Activated CD4-positive, alpha-beta T cell treated with anti-CD3 and anti-CD28 coated beads for 24 hours (primary cell): ENCODE measurements at places on chromosomes 6 and 20.

- DNase-seq = no peak
Observed at GRCh38 chr6:105514306-105514705, 111.4 kb upstream of the PREP start.

DNA sequence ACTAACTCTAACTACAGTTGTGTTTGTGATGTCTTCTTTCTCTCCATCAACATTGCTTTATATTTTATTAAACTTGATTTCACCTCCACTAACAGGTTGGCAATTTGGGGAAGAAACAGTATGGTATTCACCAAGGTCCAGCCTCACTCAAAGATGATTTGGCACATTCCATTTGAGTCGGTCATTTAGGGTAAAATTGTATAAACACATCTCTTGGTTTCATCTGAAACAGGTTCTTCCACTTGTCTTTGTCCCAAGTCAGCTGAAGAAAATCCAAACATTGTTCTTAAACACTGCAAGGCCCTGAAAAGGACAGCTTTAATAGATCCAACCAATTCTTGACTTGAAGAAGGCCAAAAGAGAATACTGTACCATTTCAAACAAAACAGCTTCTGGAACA is 104.9 kb upstream of the NT5E start:
- no peak for DNase-seq

GRCh38 chr6:31162463-31163165 is 4.2 kb downstream of the TCF19 start:
- no peak for DNase-seq

- DNase-seq = no peak
Observed at GRCh38 chr6:148735989-148736388, 10.8 kb upstream of the UST start.

DNA sequence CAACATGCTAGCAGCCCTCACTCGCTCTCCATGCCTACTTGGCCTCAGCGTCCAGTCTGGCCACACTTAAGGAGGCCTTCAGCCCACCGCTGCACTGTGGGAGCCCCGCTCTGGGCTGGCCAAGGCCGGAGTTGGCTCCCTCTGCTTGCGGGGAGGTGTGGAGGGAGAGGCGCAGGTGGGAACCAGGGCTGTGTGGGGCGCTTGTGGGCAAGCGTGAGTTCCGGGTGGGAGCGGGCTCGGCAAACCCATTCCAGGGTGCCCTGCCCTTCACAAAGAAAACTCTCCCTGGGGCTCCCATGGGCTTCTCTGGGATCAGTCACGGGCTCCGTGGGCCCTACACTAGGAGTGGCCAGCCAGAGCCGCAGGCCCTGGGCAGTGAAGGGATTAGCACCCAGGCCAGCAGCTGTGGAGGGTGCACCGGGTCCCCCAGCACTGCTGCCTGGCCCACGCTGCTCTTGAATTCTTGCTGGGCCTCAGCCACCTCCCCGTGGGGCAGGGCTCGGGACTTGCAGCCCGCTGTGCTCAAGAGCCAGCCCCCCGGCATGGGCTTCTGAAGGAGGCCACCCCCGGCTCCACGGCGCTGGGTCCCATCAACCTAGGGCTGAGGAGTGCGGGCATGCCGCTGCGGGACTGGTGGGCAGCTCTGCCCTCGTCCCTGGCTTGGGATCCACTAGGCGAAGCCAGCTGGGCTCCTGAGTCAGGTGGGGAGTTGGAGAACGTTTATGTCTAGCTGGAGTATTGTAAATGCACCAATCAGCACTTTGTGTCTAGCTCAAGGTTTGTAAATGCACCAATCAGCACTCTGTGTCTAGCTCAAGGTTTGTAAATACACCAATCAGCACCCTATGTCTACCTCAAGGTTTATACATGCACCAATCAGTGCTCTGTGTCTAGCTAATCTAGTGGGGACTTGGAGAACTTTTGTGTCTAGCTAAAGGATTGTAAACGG is 273.6 kb upstream of the SULF2 start:
- no peak for DNase-seq

GRCh38 chr6:111727802-111728201 is 122.1 kb upstream of the TRAF3IP2 start:
- DNase-seq = no peak

DNA sequence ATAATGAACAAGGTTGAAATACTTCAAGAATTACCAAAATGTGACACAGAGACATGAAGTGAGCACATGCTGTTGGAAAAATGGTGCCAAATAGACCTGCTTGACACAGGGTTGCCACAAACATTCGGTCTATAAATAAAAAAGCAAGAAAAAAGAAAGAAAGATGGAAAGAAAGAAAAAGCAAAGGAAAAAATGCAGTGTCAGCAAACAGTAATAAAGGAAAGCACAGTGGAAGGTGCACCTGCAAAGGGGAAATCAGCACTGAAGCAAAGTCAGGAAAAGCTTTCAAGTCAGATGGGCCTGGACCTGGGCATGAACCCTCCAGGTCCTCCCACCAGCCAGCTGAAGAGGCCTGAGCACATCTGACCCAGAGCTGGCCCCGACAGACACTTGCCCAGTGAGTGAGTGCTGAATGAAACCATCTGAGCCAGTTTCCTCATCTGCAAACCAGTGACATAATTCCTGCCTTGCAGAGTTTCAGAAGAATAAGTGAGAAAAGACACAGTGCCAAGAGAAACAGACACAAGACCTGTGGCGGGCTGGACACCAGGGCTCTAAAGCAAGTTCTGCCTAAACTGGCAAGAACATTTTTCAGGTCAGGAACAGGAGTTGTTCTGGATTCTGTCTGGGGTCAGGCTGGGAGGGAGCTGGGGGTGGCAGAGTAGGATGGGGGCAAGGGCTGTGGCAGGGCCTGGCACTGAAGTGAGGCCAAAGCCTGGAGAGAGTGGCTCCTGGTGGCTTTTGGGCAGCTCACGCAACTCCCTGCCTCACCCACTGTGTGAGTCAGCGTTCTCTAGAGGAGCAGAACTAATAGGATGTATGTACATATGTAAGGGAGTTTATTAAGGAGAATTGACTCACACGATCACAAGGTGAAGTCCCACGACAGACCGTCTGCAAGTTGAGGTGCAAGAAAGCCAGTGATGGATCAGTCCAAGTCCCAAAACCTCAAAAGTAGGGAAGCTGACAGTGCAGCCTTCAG is 23.9 kb upstream of the MICB start:
- DNase-seq = no peak

DNA sequence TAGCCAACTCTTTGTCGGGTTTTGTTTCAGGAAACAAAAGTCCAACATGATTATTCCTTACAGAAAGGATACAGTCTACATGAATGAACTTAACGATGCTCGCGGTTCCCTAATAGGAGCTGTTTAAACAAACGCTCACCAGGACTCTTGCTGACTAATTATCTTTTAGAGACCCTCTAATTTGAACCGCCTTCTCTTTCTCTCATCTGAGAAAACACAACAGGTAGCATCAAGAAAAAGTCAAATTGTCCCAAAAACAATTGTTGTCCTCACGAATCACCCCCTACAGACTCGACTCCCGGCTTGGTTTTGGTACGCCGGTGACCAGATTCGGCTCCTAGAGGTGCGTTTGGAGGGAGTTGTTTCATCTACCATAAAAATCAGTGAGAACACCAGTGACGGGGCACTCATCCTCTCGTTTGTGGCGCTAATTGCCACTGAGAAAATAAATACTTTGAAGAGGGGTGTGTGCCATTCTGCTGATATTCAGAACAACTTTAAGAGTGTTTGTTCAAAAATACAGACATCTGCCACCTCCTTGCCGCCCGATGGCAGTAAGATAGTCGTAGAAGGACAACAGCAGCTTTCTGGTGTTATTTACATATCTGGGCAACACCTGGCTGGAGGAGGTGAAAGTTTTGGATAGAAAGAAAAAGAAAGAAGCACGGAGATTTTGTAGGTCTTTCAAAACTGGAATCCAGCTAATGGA is 1.1 kb upstream of the SIM1 start:
- no peak for DNase-seq

DNA sequence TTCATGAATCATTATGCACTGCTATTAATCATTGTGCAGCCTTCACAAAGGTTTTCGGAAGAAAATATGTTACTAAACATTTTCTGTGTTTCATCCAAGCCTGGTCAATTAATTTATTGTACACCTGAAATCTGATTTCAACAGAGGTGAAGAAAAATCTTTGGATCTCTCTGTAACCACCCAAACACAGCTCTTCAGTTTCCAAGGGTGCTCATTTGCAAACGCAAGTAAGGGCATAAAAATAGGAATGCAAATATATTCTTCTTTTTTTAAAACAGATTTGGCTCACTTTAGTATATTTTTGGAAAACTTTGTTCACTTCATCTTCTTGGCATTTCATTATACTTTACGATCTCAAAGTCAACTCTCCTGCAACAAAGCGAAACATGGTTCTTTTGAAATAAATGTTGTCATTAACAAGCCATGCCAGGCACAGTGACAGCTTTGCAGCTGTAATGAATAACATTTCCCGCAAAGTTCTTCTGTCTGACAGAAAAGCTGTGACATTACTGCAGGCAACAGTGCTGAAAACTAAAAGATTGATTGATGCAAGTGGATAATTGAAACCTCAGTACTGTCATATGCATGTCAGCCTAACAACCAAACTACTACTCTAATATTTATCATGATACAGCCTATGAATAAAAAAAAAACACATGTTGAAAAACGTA is 348.3 kb downstream of the FRK start:
- DNase-seq = no peak

- DNase-seq = no peak
Observed at GRCh38 chr6:4806337-4806725, 30.1 kb downstream of the CDYL start.

DNA sequence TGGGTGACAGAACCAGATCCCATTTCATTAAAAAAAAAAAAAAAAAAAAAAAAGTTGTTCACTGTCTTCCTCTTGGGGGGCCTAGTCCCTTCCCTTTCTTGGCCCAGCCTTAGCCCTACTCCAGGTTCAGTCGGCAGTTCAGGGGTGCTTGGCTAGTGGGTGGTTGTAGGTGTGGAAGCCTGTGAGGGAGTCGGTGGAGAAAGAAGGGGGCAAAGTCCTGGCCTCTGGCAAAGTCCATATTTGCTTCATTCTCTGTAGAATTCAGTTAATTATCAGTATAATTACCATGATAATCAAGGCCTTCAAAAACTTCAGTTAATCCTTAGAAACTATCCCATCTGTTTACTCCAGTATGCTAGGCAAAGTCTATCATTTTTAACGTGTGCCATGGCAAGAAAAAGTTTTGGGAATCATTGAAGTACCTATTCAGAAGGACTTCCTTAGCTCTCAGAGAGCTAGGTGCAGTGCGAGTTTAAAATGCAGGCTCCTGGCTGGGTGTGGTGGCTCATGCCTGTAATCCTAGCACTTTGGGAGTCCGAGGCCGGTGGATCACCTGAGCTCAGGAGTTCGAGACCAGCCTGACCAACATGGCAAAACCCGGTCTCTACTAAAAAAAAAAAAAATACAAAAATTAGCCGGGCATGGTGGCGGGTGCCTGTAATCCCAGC is 205.7 kb upstream of the ARG1 start:
- no peak for DNase-seq

DNA sequence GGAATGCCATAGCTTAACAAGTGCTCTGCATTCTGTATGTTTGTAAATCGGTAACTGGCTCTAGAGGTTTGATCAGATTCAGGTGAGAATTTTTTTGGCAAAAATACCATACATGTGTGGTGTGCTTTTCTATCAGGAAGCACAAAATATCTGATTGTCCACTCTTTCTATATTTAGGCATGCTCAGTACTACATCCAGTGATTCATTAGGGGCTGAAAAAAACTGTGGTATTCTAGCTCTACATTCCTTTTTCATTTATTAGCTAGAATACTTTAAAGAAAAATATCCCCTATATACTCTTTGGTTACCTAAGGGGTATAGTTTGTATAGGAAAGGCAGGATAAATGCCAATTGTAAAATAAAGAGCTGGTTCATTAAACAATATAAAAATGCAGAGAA is 10.6 kb upstream of the ELOVL2 start:
- DNase-seq = no peak

GRCh38 chr6:23269436-23269835 is 700.1 kb downstream of the HDGFL1 start:
- no peak for DNase-seq

GRCh38 chr6:170203212-170203611 is 87.7 kb downstream of the DLL1 start:
- no peak for DNase-seq

- no peak for DNase-seq
Observed at GRCh38 chr6:41455410-41455809, 90.8 kb upstream of the FOXP4 start.

GRCh38 chr6:33993653-33994471 is 152.0 kb downstream of the GRM4 start:
- DNase-seq = no peak

- DNase-seq = no peak
Observed at GRCh38 chr6:112701201-112701600, 354.1 kb downstream of the RFPL4B start.

- DNase-seq = no peak
Observed at GRCh38 chr20:48652961-48653705, 174.7 kb downstream of the PREX1 start.

GRCh38 chr20:17621229-17621968 is 51.5 kb downstream of the DSTN start:
- DNase-seq = no peak

DNA sequence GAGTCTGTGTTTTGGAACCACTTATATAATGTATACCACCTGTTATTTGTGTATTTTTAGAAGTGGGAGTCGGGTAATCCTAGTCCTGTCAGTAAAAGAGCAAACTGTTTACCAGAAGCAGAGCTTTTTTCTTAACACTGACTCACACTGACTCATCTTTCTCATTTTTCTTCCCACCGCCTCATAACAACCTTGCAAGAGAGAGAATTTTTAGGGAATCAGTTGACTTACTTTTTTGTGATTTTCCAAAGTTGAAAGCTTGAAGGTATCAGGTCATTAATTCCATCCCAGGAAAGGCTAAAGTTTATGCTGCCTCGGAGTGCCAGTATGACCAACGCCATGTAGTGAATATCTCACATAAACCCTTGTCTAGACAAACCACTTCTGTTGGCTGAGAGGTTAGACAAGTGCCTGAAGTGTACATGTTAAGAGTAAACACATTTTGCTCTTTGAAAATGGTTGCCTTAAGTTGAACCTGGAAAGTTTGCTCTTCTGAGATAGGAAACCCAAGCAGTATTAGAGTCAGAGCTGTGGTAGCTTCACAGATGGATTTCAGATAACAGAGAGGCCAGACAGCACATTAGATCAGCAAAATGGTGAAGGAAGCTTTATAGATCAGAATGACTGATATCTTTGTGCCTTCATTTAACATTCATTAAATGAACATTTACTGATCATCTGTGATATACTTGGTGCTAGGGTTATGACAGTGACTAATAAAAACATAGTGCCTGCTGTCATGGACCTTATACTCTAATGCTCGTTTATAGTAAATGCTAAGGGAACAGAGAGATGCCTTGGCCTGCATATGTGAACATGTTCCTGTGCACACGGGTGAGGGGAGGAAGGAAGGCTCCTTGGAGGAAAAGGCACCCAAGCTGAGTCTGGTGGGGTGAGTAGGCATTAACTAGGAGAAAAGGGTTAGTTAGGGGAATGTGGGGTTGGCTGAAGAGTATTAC is 29.1 kb upstream of the PKIG start:
- DNase-seq = no peak

DNA sequence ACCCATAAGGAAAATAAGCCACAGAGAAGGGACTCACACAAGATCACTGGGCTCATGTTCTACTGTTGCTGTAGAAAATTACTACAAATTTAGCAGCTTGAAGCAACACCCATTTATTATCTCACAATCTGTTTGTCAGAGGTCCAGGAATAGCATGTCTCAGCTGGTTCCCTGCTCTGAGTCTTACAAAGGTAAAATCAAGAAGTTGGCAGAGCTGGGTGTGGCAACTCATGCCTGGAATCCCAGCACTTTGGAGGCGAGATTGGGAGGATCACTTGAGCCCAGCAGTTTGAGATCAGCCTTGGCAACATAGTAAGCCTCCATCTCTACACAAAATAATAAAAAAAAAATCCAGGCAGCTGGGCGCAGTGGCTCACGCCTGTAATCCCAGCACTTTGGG is 28.5 kb upstream of the ZNF831 start:
- DNase-seq = no peak

- DNase-seq = no peak
Observed at GRCh38 chr20:40274912-40275533, 414.0 kb downstream of the MAFB start.
